ENCODE measurements at places on chromosomes 1 and 21.

DNA sequence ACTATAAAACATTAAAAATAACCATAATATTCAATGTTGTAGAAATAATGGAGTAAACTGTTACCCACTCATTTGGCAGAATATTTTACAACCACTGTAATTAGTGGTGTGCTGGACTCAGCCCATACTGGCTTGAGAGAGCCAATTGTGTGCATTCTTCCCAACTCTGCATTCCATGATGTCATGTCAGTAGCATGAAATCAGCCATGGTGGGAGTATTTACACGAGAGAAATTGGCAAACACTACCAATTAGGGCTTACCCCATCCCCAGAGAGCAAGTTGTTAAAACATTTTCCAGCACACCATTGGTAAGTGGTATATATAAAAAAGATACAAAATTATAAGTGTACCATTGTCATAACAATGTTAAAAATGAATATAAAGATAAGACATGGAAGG, 19.1 kb upstream of the QSOX1 start:
- DNase-seq: no peak

DNA sequence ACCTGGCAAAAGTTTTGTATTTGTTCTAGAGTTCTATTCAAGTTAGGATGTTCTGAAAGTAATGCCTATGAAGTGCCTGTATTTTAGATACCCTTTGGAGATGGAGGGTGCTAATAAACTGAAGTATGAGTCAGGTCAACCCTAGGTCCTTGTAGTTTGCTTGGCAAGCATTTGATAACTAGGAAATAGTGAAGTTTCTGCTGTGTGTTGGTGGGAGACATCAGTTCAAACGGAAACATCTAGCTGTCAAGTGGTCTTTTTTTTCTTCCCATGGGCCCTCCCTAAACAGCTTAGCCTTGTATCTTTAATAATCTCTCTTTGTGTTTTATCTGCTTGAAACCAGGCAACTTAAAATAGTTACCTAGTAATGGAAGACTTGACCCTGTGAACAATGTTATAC, 4.5 kb downstream of the MRPS6 start:
- DNase-seq: no peak

DNA sequence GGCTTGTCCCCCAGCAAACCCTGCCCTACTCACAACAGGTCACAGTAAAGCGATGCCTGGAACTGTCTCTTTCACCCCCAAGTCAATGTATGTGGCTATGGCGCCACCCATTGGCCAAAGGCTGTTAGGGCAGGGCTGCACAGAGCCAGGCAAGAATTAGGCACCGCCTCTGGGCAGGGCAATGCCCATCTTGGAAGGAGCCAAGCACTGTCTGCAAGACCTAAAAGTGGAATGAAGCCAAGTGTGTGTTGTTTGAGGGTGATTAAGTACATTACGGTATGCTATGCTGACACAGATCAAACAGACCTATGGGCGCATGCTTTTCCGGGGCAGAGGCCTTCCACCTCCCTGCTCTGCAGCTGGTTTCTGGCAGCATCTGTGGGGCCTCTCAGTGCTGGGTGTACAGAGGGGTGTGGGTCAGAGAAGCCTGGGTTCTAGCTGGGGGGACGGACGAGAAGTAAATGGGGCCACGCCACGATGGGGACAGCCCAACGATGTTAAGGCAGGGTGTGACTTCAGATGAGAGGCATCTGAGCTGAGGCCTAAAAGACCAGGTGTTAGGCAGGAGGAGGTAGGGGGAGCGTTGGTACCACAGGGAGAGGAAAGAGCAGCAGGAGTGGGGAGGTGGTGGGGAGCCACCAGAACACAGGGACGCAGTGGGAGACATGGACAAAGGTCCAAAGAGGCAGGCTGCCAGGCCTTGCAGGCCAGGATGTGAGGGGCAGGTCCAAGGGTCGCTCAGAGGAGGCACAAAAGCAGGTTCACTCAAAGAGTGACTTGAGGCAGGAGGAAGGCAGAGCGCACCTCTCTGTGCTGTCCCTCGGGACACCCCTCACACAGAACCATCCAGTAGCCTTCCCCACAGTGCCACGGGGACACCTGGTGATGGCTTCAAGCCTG, 49.8 kb downstream of the ACOT7 start:
- DNase-seq: peak; percentile 62

GRCh38 chr1:89602871-89603404, 30.0 kb upstream of the LRRC8C start:
- no peak for DNase-seq

- DNase-seq: peak; percentile 54
Observed at GRCh38 chr21:46153247-46154154, 1.9 kb downstream of the FTCD start.

- no peak for DNase-seq
Observed at GRCh38 chr1:190193508-190194115, 284.1 kb downstream of the BRINP3 start.

- DNase-seq: no peak
Observed at GRCh38 chr1:236699366-236699765, 13.1 kb downstream of the ACTN2 start.

DNA sequence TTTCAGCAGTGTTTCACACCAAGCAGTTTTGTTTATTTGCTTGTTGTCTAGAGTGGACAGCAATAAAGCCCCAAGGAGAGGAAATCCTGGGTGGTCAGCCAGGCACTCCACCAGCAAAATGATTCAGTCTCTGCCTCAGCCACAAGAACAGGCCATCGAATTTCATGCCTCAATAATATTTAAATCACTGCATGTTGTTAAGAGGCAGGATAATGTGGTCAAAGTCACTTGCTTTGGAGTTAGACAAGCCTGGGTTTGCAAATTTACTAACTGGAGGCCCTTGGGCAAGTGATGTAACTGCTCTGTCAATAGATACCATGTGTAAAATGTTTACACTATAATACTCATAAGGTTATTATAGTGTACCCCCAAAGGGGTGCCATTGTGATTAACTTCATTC, 349.6 kb downstream of the LMO4 start:
- no peak for DNase-seq

GRCh38 chr1:88208389-88208788, 475.7 kb upstream of the PKN2 start:
- no peak for DNase-seq

DNA sequence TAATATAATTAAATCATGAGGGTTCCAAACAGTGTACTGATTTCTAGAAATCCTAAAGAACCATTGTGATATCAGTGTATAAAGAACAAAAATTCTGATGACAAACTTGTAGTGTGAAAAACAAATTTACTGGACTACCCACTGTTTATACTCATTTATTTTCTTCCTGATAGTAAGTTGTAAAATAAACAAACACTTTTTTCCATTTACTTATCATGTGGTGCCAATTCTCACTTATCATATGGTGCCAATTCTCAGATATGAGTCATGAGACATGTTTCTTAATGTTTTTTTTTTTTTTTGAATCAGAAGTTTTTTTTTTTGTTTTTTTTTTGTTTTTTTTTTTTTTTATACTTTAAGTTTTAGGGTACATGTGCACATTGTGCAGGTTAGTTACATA, 137.7 kb downstream of the LEPR start:
- DNase-seq: no peak

GRCh38 chr1:216464489-216464888, 41.2 kb upstream of the USH2A start:
- no peak for DNase-seq

- no peak for DNase-seq
Observed at GRCh38 chr1:160882582-160882981, 2.4 kb downstream of the ITLN1 start.

GRCh38 chr21:35405981-35406380, 356.9 kb upstream of the RUNX1 start:
- DNase-seq: no peak

GRCh38 chr21:36247316-36248010, 72.5 kb upstream of the MORC3 start:
- no peak for DNase-seq

GRCh38 chr21:42846221-42846620, 33.1 kb downstream of the WDR4 start:
- DNase-seq: peak; percentile 3

- no peak for DNase-seq
Observed at GRCh38 chr1:173383351-173383750, 93.8 kb upstream of the PRDX6 start.

DNA sequence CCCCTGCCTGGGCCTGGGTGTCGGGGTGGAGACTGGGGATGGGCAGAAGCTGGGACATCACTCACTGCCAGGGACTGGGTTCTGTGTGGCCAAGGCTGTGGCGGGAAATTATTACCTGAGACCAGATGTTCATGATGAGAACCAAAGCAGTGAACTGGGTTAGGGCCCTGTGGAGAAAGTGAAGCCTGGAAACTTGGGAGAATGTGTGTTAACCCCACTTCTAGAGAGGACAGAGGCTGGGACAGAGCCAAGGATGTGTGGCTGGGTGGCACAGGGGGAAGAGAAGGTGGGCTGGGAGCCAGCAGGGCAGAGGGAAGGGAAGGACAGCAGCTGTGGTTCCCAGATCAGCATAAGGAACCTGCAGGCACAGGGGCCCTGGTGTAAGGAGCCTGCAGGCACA, 31.3 kb downstream of the CNIH3 start:
- no peak for DNase-seq

DNA sequence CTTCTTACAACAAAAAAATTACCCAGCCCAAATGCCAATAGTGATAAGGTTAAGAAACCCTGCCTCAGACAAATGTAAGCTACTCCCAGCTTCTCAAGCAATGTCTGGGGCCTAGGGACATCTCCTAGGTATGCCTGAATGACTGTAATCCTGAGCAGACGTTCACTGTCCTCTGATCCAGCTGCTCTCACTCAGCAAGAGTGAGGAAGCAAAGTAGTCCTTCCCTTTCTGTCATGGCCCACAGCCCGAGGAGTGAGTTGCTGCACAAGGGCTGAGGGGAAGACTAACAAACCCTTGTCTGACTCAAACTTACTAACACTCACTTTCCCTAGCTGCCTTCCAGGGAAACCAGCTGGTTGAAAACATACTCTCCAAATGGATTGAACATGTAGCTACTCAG, 124.9 kb upstream of the TNFSF4 start:
- peak; percentile 25 for DNase-seq

DNA sequence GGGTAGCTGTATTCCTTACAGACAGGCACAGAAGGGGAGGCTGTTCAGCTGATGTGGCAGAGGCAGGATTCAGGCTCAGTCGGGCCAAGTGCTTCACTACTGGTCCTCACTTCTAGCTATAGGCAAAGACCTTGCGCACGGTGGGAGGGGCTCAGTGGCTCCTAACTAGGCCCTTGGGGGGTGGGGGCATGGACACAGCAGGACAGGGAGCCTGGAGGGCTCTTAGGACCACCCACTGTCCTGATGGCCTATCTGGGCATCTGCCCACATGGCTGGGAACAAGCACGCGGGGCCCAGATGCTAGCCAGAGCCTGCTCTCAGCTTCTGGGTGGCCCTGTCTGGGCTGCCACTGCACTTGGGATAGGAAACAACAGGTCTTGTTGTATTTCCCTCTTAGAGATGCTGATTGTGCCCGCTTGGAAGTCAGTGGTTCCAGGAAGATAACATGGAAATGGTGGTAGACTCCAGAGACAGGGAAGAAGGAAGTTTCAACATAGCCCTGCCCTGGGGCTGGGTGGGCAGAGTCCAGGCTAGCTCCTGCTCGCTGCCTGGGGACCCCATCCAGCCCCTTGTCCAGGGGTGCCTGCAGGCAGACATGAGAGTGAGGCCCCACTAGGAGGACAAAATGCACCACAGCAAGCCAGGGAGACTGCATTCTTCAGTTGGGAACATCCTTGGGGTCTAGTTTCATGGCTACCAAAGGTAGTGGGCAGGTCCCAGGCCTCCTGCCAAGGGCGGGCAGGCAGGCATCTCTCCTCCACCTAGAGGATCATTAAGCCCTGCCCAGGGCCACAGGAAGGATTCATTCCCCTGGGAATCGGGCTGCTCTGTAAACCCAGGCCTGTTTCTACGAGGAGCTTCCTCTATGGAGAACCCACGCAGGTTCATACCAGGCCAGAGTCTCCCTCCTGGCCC, 102.5 kb downstream of the BCAR3 start:
- peak; percentile 12 for DNase-seq

- DNase-seq: no peak
Observed at GRCh38 chr1:98211271-98211845, 290.5 kb upstream of the DPYD start.

- no peak for DNase-seq
Observed at GRCh38 chr1:188444526-188444925, 1615.8 kb downstream of the PLA2G4A start.
